ENCODE measurements at places on chromosomes 11 and 22.

GRCh38 chr22:46763051-46763705, 728 bp downstream of the TBC1D22A start:
- DNase-seq, result no peak

DNA sequence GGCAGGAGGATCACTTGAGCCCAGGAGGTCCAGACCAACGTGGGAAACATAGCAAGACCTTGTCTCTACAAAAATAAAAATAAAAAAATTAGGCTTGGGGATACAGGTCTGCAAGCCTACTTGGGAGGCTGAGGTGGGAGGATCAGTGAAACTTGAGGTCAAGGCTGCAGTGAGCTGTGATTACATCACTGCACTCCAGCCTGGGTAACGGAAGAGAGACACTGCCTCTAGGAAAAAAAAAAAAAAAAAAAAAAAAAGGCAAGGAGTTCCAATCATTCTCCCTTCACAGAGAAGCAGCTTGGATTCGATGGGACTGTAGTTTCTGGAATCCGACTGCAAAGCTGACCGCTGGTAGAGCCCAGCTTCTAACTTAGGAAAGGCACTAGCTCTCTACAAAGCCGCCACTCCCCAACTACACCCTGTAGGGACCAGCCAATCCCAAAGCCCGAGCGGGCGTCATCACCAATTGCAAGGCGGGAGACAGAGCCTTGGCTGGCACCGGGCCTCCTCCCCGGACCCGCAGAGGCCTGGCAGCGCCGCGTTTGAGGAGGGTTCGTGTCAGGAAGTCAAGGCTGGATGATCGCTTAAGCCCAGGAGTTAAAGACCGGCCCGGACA, 716 bp upstream of the DDB2 start:
- DNase-seq, result peak; percentile 49

DNA sequence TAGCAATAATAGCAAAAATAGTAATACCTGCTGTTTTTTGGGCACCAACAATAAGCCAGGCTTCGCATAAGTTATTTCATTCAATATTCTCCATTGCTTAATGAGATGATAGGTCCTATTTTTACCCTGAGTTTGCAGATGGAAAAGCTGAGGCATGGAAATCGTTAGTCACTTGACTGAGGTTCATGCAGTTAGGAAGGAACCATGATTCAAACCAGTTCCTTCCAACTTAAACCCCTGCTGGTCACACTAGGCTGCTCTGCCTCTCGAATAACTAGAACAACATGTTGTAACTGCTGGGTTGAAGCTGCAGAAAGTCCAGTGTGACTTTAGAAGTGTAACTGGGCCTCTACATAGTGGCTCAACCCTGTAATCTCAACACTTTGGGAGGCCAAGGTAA, 69.3 kb downstream of the SEZ6L start:
- no peak for DNase-seq

- DNase-seq, result no peak
These were observed 35.9 kb upstream of the GRAMD4 start for GRCh38 chr22:46584081-46584921.

DNA sequence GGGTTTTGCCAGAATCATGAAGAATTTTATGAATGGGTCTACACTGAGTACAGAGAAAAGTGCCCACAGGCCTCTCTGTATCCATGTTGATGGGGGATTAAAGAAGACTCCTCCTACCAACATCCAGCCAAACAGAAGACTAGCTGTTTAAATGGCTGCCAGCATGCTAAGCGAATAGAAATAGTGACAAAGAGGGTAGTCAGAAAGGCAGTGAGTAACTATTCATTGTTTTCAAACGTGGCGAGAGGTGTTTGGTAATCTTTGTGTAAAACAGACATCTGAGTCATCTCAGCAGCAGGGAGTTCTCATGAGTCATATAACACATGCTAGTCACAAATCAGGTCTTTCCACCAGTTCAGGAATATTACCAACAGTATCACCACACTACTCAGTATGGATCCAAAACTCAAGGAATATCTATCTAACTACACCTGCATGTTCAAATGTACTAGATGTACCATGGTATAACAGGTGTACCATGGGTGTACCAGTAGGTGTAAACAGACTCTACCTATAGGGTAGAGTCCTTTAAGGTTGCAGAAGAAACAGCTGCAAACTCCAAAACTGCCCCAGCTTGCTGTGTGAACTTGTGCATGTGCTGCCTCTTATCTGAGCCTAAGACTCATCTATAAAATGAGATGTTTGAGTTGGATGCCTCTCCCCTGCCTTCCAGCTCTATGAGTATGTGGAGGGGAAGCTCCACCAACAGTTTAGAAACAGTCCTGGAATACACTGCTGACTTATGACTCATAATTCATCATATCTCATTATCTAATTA, 82.0 kb downstream of the SLC1A2 start:
- no peak for DNase-seq

GRCh38 chr11:336659-337198, 16.1 kb upstream of the IFITM3 start:
- DNase-seq, result no peak

- DNase-seq, result no peak
These were observed 4.2 kb upstream of the MPEG1 start for GRCh38 chr11:59216641-59217564.

DNA sequence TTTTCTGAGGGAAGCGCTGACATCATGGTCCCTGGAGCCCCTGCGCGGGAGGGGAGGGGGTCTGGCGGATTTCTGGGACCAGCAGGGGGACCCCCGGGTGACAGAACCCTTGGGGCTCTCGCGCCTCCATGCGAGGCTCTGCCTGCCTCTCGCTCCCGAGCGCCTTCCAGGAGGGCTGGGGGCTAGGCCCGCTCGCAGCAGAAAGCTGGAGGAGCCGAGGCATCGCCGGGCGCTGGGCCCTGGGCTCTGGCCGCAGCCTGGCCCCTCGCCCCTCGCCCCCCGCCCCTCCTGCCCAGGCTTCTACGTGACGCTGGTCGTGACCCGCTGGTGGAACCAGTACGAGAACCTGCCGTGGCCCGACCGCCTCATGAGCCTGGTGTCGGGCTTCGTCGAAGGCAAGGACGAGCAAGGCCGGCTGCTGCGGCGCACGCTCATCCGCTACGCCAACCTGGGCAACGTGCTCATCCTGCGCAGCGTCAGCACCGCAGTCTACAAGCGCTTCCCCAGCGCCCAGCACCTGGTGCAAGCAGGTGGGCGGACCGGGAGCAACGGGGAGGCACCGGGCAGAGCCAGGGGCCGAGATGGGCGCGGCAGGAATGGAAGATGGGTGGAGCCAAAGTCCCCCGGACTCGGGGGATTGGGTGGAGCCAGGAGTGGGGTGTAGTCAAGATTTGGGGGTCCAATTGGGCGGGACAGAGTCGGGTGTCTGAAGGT, 5.4 kb downstream of the BEST1 start:
- DNase-seq, result no peak

DNA sequence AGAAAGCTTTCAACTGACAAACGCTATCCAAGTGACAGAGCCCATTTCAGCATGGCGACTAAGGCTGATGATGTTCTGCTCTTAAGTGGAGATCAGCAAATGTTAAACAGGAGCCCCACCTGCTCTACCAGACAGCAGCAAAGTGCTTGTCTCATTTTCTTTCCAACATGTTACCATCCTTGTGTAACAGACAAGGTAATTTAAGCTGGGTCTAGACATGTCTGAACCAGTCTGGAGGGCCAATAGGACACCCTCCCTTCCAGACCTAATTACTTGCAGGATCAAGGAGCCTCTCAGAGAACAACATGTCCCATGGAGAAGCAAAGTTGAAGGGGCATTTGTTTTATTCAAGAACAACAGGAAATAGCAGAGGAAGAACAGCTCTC, 3.9 kb upstream of the LMO2 start:
- no peak for DNase-seq
